Prostate gland (tissue), 2 donors: ENCODE measurements at places on chromosomes 16 and 17.

DNA sequence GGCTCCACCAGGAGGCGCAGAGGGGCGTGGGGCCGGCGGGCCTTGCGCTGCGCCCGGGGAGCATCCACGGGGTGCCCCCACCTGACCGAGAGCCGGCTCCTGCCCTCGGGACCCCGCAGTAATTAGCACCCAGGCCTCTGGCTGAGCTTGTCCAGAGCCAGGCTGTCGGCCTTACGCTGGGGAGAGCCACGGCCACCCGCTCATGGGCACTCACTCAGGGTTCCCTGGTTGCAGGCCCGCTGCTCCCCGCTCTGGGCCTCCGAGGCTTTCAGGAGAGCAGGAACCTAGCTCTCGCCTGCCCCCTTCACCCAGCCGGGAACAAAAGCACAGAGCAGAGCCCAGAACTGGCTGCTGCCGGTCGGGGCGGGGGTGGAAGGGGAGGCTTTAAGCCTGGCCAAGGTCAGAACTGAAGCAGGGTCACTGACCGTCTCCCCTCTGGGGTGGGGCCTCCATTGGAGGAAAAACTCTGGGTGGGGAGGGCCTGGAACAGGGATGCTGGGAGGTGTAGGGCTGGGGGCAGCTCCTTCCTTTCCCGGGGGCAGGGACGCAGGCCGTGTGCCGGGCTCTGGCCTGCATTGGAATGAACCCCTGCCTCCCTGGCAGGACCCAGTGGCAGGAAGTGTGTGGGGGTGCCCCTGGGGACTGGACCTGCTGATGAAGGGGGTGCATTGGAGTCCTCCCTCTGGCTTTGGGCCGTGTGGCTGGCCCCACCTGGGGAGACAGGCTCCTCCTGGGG lies 12.3 kb downstream of the GLIS2 start:
- DNase-seq, result peak; percentile 62

- no peak for DNase-seq
These were observed 3.3 kb downstream of the IFT20 start for GRCh38 chr17:28331891-28332420.

DNA sequence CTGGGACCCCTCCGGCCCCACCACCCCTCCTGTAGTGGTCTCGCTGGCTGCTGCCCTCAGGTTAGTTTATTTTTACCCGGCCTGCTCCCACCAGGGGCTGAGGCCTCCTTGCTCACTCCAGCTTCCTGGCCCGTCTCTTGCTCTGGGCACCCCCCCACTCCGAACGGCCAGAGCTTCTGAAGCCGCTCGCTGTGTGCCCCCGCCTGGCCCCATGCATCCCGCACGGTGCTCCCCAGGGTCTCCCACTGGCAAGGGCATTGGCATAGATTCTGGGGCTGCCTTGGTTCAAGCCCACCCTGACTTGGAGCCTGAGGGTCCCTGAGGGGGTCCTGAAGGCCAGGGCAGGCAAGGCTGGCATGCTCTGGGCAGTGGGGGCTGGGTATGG lies 186.4 kb downstream of the SEC14L1 start:
- DNase-seq, result no peak

DNA sequence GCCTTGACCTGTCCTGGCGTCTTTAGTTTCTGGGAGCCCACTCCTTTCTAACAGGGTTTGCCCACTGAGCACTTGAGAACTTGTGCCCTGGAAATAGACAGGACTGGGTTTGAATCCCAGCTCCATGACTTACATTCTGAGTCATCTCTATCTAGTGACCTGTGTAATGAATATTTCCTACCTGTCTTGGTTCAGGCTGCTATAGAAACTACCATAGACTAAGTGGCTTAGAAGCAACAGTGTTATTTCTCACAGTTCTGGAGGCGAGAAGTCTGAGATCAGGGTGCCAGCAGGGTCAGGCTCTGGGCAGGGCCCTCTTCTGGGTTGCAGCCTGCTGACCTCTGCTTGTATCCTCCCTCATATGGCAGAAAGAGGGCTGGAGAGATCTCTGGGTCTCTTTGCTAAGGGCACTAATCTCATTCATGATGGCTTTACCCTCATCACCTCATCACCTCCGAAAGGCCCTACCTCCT lies 110.7 kb upstream of the DHX40 start:
- DNase-seq, result no peak

DNA sequence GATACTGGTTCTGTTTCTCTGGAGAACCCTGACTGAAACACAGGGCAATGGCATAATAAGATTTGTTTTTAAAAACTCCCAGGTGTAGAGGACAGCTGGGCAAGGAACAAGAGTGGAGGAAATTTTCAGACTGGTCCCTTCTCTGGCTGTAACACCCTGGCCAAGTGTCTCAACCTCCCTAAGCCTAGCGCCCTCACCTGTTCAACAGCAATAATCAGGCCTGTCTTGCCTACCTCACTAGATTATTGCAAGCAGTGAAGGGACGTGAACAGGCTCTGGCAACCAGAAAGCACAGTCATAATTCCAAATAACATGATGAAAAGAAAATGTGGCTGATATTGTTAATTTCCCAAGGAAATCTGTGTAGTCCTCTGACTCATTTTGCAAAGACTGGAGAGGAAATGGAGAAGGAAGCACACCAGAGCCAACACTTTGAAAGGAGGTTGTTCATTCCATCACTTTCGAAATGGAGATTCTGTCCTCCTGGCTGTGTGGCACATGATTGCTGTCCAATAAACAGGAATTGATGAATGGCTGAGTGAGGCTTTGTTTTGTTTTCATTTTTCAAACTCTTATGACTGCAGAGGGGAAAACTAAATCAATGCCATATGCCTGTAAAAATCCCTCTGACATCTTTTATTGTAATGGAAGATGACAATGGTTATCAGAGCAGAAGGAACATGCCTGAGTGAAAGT lies 87.5 kb upstream of the HLF start:
- DNase-seq, result no peak

GRCh38 chr17:72191921-72192799 lies 71.3 kb downstream of the SOX9 start:
- DNase-seq, result no peak

DNA sequence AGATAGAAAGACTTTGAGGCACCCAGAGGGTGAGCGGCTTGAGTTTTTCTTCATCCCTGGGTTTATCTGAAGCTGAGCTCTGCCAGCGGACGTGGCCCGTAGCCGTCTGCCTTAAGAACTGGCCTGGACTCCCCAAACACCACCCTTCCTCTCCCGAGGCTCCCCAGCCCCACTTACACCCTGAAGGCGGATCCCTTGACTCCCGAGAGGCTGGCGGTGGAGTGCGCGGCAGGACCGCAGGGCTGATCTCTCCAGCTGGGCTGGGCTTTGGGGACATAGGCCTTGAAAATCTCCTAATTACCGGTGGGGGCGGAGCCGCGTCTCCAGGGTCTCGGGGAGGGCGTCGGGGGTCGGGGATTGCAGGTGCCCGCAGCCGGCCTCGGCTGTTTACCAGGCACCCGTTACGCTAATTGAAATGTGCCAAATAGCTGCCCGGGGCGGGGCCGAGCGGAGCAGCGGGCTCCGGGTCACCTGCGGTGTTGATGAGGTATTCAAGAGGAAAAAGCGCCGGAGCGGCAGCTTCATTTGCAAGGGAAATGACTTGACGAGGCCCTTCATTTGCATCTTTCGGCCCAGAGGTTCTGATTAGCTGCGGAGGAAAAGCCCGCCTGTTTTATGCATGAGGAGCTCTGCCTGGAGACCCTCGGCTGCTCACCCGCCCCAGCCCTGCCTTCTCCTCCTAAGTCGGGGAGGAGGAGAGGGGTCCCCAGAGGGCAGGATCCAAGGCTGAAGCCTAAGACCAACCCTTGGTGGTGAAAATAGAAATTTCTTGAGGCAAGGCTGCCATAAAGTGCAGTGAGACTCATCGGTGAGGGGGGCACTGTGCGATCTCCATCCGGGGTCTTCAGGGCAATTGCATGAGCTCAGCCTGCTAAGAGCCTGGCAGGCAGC lies 100.7 kb downstream of the MGAT5B start:
- DNase-seq, result no peak

GRCh38 chr17:50934672-50935220 lies 68.6 kb upstream of the TOB1 start:
- no peak for DNase-seq

- peak; percentile 2 for DNase-seq
These were observed 27.8 kb upstream of the HEATR6 start for GRCh38 chr17:60106340-60107059.

DNA sequence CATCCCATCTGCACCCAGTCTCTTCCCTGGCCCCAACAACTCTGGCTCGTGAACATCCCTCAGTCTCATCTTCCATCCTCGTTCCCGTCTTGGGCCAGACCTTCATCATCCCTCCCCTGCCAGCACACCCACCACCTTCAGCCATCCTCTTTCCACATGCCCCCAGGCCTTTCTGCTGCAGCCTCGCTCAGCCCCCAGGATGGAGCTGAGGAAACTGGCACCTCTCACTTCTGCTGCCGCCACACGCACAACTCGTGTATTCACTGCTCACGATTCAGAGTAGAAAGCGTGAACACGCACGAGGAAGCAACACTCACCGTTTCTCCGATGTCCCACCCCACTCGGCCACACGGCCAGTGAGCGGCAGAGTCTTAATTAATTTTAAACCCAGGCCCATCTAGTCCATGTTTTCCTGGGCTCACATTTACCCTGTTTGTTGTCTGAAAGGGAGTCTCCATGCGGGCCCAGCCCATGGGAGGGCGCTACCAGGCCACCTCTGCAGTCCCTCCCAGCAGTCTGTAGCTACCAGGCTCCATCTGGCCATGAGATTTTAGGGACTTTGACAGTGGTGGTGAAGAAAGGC lies 12.5 kb downstream of the C16orf90 start:
- no peak for DNase-seq

DNA sequence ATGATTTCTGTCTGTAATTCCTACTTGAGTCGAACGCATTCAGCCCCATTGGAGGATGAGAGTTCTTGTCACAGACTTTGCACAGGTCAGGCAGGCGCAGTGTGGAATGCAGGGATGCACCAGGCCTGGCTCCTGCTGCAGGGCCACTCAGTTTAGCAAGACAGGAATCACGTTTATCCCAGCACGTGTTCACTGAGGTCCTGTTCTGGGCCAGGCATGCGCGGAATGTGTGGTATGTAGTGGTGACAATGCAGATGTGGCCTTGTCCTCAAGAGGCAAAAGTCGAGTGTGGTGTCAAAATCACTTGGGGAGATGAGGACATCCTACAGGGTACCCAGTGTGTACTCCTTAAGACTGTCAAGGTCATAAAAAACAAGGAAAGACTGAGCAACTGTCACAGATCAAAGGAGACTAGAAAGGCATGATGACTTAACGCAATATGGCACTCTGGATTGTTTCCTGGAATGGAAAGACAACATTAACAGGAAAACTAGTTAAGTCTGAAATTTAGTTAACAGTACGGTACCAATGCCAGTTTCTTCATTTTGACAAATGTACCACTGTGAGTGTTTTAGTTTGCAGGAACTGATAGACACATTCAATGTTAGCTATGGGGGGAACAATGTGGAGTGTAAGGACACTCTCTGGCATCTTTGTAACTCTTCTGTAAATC lies 121.5 kb upstream of the ADAMTS18 start:
- no peak for DNase-seq

GRCh38 chr17:39114723-39115122 lies 36.7 kb downstream of the PLXDC1 start:
- DNase-seq, result no peak

- DNase-seq, result no peak
These were observed 22.1 kb upstream of the STH start for GRCh38 chr17:45976755-45977505.

GRCh38 chr17:4722678-4723240 lies 8.5 kb upstream of the MED11 start:
- DNase-seq, result no peak

DNA sequence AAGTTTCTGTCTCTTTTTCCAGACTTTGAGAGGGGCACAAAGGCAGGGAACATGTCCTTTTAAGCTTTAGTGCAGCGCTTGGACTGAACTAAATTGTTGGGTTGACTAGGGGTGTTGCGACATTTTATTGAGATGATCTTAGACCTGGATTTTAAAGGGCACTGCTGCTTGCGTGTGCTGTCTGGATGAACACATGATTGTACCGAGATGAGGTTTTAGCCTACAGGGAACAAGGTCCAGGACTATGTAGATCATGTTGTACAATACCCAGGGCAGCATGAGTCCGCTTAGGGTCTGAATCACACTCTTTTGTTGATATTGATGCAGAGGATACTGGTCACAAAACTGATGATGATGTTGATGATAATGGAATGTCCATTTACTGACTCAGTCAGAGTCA lies 5.2 kb upstream of the RGS9 start:
- DNase-seq, result no peak

- DNase-seq, result no peak
These were observed 36.0 kb downstream of the USP32 start for GRCh38 chr17:60355663-60356594.

DNA sequence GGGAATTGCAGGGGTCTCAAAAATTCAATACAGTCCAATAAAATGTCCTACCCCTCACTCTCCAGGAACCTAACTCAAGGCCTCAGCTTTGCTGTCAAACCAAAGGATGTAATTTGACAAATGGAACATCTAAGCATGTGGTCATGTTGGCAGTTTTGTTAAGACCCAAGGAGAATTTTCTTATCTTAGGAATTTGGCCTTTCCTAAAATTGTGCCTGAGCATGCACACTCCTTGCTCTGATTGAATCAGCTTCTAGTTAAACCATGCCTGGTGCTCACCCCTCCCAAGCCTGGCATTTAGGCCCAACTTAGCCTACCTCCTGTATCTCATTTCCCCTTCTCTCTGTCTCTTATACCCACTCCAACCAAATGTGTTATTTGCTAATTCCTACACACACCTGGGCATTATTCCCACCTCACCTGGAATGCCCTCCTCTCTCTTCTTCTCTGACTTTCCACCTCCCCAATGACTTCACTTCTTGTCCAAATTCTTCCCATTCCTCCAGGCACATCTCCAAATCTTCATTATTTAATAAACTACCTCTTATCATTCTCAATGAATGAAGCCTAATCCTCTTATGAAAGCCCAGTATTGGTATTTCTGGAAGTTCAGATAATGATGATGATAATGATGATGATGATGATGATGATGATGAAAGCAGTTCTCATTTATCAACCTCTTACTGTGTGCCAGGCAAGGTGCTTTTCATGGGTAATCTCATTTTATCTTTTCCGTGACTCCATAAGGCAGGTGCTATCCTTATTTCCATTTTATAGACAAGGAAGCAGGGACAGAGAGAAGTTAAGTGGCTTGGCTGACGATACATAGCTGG lies 178.0 kb upstream of the IRX6 start:
- no peak for DNase-seq

DNA sequence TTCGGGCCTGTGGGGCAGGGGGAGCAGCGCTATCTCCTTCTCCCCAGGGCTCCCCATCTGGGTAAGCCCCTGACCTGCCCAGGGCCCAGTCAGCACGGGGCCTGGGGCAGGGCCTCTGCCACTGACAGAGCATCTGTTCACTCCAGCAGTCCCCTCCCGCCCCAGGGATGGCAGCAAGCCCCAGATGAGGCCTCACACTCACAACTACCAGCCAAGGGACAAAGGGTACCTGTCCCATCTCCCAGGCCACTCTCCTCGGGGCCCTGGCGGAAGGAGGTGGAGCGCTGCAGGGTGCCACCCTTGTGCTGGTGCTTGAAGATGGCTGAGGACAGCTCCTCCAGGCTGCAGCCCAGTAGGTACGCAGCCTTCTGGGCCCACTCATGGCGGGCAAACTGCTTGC lies 64.8 kb downstream of the MYO18A start:
- no peak for DNase-seq

- DNase-seq, result no peak
These were observed 31.5 kb downstream of the NEUROD2 start for GRCh38 chr17:39576187-39576586.
